ENCODE measurements at places on chromosomes 12 and 14.

DNA sequence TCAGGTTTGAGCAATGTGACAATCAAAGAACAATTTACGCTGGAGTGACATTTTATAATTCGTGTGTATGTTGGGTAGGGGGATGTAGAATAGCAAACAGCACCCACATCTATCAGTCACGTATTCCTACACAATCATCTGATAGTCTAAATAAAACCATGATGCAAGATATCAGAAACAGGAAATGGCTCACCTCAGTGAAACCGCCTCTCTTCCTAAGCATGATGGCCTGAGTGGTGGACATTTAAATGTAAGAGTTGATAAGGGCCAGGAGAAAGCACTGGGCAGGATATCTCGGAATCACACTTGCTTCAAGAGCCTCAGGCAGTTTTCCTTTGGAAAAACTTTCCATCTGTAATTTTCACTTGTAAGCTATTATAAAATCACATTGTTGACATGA is 128.2 kb downstream of the GRIP1 start:
- DNase-seq, result no peak

GRCh38 chr12:12017135-12017581 is 53.6 kb upstream of the BCL2L14 start:
- DNase-seq, result no peak

GRCh38 chr14:33959692-33960151 is 8.8 kb upstream of the EGLN3 start:
- DNase-seq, result no peak

GRCh38 chr12:89251342-89252271 is 100.7 kb downstream of the DUSP6 start:
- DNase-seq, result no peak

- no peak for DNase-seq
Measured at GRCh38 chr12:131511803-131512561, 198.9 kb upstream of the SFSWAP start.

DNA sequence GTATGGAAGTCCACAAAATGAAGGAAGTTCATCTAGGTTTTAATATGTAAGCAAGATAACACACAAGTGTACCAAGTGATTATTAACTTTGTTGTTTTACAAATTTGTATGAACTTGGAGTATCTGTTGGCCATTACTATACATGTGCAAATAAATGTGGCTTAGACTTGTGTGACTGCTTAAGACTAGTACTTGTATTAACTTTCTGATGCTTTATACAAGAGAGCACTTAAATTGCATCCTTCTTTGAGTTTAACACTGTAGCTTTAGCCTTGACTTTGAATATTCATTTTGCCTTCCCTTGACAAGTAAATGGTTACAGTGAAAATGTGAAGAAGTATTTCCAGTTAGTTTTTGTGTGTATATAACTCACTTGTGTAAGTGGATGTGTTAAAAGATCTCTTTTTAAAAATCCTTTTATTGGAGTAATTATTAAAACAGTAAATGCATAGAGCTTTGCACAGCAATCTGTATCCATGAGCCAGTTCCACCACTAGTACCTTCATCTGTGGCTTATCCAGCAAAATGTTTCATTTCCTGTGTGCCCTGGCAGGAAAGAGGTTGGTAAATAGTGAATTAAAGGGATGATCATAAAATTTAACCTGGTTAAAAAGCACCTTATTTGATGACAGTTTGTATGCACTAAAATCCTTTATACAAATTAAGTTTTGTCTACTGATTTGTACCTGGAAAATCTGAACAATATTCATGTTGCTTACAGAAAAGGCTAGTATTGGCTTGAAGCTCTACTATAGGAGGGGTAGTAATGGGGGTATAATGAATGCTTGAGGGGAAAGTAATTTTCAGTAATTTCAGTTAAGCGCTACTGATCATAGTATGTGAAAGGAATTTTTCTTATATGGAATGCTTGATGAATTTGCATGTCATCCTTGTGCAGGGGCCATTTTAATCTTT is 8.0 kb downstream of the PNN start:
- no peak for DNase-seq

DNA sequence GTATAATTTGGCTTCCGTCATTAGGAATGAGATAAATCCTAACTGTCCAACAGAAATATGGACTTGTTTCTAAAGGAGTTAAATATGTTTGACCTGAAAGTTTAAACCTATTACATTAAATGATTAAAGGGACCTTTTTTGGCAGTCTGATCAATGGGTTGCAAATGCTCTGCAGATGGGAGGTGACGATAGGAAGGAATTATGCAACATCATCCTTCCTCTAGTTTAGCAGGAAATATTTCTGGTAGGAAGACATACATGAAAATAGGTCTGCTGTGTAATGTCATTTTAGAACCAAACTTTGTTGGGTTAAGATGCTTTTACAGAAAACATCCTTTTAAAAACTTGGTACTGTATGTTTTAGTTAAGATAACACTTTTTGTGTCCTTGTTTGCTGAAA is 2.6 kb downstream of the LRRC10 start:
- no peak for DNase-seq

DNA sequence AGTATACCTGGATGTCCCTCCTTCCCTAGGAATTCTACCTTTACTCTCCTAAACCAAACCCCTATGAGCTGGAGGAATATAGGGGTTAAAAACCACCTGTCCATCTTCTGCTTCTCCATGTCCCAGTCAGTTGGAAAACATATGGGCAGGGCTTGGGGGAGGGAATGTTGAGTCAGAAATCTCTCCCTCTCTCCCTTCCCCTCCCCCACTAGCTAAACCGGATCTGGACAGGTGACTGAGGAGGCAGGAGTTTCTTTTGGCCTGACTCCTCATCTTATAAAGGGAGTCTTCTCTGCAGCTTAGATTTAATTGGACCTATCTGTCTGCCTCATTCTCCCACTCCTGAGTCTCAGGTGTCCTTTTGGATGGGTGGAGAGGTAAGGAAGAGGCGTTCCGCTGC is 6.1 kb downstream of the ERBB3 start:
- no peak for DNase-seq

GRCh38 chr14:35385042-35385839 is 19.3 kb downstream of the NFKBIA start:
- DNase-seq, result peak; percentile 86

DNA sequence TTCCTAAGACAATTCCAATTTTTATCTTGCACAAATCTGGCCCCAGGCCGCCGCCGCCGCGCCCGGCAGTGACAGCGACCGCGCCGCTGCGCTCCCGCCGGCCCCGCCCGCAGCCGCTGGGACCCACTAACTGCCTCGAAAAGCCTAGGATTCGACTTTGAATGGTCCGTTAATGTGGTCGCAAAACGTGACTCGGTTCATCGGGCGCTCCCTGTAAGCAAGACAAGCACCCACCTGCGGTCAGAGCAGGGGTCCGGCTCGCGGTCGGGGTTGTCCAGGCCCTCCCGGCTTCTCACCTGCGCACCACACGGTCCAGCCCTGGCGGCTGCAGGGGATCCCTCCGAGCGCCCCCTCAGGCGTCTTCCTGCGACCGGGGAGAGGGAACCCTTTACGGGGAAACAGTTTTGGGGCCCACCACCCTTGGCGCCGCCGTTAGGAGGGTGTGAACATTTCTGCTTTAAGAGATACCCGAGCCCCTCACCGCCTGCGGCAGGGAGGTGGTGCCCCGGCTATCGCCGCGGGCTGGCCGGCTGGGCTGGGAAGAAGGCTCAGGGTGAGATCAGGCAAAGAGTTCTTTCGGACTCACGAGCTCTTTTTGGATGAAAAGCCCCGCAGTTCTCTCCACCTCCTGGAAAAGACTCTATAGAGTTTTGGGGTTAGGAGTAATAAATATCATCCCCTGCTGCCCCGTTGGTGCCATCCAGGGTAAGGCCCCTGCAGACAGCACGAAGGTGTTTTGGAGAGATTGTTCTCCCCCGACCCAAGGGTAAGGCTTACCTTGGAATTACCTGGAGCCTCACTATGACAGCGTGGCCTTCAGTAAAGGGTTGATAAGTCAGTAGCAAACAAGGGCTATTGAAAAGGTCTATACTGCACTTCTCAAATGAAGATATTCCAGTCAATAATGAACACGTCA is 13.6 kb upstream of the FOXJ2 start:
- no peak for DNase-seq

DNA sequence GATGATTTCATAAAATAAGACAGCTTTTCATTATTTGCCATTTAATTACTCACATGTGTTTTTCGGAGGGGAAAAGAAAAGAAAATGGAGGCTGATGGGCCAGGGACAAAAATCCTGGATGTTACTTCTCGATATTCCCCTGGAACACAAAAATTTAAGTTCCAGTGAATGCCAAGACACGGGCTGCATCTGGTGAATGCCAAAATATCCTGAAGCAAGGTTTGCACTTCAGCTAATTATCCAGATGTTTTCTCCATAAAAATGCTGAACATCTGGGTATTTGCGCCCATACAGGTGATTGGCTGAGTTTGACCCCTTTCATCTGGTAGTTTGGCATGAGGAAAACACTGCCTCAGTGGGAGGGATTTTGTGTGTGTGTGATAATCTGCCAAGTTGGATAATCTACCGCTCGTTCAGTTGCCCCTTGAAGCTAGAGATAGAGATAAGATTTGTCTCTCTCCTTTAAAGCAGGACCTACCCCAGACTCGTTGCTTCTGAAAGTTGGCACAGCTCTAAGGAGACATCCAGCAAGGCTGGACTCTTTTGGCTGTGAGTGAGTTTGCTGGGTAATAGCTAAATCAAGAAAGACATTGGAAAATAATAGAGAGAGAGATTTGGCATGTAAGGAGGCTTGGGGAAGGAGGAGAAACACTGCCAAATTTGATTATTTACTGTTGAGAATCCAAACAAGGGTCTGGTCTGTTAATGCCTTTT is 390.0 kb downstream of the EGLN3 start:
- no peak for DNase-seq

DNA sequence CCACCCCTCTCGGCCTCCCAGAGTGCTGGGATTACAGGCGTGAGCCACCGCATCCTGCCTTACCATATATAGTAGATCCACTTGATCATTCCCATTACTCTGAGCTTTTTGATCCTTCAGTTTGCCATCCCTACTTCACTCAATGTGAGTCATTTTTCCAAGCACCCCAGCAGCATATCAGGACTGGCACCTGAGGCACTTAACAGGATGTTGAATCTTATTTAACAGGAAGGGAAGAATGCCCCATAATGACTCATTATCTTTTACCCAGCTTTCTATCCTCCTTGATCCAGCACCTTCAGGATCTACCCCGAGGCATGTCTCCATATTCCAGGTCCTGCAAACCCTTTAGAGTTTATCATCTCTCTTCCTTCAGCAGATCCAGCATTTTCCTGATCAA is 84.9 kb upstream of the CMKLR1 start:
- DNase-seq, result no peak

- no peak for DNase-seq
Measured at GRCh38 chr12:27966870-27967269, 5.7 kb downstream of the PTHLH start.

DNA sequence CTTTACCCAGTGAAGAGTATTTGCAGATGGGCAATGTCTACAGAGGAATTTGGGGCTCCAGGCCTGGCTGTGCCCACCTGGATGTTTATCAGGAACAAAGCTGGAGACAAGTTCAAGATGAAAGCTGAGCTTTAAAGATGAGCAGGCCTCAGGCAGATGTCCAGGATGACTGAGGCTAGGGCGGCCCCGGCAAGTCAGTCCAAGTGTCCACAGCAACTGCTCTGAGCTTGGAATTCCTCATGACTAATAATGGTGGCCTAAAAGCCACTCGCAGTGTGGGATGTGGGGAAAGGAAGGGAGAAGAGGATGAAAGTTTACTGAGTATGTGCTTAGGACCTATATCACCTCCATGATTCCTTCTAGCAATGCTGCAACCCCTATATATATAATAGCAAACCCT is 128.2 kb upstream of the NOS1 start:
- no peak for DNase-seq

DNA sequence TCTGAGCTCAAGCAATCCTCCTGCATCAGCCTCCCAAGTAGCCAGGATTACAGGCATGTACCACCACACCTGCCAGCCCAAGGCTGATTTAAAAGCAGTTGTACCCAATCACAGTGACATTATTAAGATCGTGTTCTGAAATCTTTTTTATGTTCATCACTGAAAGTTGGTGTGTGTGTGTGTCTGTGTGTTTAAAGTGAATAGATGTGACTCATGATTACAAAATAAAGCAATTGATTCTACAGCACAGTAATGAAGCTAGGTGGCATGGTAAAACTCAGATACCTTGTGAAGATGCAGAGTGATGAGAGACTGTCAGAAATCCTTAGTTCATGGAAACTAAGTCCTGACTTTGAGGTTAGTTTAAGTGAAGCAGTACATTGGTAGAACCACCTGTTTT is 74.2 kb upstream of the ATP2B1 start:
- no peak for DNase-seq

DNA sequence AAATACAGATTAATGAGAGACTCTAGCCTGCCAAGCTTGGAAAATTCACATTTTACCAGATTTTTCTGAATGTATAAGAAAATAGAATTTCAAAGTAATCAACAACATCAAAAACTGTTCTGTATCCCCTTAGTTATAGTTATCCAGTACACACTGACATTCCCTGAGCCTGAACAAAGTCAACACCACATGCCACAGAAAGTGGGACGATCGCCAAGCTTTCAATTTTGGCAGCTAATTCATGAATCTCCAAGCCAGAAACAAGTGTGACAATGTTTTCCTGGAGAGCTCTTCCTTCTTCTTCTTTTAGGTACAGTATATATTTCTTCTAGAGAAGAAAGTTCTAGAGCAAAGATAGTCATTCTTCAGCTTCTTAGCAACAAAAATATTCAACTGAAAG is 290.2 kb downstream of the PRKD1 start:
- peak; percentile 33 for DNase-seq

GRCh38 chr14:73686901-73687300 is 27.3 kb downstream of the PNMA1 start:
- DNase-seq, result no peak

GRCh38 chr12:76537923-76538322 is 21.6 kb downstream of the OSBPL8 start:
- no peak for DNase-seq

GRCh38 chr14:55609681-55610080 is 29.7 kb downstream of the KTN1 start:
- DNase-seq, result no peak

GRCh38 chr12:12721814-12722434 is 4.8 kb downstream of the CDKN1B start:
- DNase-seq, result no peak

DNA sequence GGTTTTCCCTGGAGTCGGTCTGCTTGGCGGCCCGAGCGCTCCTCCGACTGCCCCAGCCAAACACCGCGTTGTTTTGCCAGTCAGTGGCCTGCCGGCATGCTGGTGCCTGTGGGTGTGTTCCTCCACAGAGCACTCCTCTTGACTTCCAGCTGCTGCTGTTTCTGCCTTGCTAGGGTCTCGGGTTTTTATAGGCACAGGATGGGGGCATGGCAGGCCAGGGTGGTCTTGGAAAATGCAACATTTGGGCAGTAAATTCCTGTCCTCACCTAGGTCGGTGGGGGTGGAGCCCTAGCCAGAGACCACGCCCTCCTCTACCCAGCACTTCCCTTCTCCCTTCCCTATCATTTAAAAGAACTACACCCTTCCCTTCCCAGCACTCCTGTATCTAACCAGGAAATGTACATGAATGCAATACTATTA is 34.7 kb upstream of the VASH1 start:
- DNase-seq, result no peak

DNA sequence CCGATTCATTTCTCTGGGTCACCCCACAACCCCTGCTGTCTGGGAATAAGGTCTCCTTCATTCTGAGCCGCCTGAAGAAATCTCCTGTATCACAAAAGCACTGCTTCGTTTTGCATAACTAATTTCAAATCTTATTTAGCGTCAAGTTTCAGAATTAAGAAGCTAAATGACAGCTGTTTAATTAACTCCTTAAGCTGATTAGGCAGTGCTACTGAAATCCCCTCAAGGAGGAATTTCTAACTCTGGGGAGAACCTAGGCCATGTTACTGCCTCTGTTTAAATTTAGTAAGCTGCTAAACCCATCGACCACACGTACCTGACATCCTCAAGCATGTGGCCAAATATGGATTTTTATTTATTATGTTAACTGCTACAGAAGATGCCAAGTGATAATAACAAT is 373.6 kb downstream of the GLT1D1 start:
- DNase-seq, result no peak

Measured in ovary (tissue), 10 donors.